ENCODE measurements at places on chromosomes 2 and 18.

- DNase-seq = no peak
- H3K36me3 ChIP-seq = no peaks in the 10 kb centered on the region
- peak overlapping the region; percentile 16 for H3K27ac ChIP-seq
- peaks cover 42% of the 10 kb centered on the region for H3K4me1 ChIP-seq
- no peaks in the 10 kb centered on the region for H3K27me3 ChIP-seq
- H3K4me3 ChIP-seq = peak overlapping the region; percentile 13
Measured at GRCh38 chr2:215831296-215831913, 181.9 kb downstream of the MREG start.

DNA sequence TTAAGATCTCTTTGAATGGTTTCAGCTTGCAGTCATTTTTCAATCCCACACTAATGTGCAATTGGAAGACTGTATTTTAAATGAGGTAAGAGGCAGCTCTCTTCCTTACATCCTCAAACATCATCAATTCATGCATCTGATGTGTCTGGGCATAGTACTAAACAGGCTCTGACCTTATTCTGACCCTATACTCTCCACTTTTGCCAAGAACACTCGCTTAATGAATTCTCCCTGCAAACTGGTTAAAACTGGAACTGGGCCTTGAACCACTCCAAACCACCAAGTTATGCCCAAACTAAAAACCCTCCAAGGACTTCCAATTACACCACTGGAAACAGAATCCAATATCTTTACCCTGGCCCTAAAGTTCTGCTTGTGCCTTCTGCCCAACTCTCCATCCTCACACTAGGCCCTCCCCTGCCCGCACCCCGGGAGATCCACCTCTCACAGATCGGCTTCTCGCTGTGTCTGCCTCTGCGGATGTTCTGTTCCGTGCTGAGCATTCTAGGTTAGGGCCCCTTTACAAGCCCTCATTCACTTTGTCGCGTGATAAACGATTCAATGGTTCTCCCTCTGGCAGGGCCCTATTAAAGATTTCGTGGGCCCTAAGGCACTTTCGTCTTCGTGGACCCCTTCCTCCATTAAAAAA, 1.2 kb downstream of the M1AP start:
- no peak overlapping the region for H3K27ac ChIP-seq
- H3K4me1 ChIP-seq = no peaks in the 10 kb centered on the region
- no peaks in the 10 kb centered on the region for H3K36me3 ChIP-seq
- no peak overlapping the region for H3K4me3 ChIP-seq
- peaks cover 11% of the 10 kb centered on the region for H3K27me3 ChIP-seq
- no peak for DNase-seq

- DNase-seq = no peak
- H3K4me1 ChIP-seq = no peaks in the 10 kb centered on the region
Measured at GRCh38 chr18:65768120-65768778, 17.4 kb downstream of the CDH7 start.

DNA sequence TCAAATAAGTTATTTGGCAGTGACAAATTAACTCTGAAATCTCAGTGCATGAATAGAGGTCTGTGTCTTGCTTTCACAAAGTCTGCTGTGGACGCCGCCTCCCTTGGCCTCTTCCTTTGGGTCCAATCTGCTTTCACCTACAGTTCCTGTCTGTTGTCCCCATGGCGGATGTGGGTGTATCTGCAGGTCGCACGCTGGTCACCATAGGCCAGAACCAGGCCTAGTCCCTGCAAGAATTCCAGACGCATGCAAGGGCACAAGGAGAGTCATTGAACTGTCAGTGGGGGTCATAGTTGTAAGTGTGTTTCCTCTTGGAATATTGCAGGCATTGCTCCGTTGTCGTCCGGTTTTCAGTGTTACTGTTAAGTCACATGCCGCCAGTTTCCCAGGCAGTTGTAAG, 7.4 kb downstream of the SOCS6 start:
- H3K4me3 ChIP-seq = no peak overlapping the region
- H3K27me3 ChIP-seq = no peaks in the 10 kb centered on the region
- no peaks in the 10 kb centered on the region for H3K36me3 ChIP-seq
- H3K4me1 ChIP-seq = peaks cover 56% of the 10 kb centered on the region
- peak overlapping the region; percentile 38 for H3K27ac ChIP-seq
- peak; percentile 42 for DNase-seq

GRCh38 chr18:22408059-22408458, 9.7 kb downstream of the CTAGE1 start:
- no peak for DNase-seq
- no peaks in the 10 kb centered on the region for H3K27me3 ChIP-seq
- no peak overlapping the region for H3K27ac ChIP-seq

GRCh38 chr2:217185265-217185995, 325.6 kb upstream of the TNP1 start:
- no peaks in the 10 kb centered on the region for H3K27me3 ChIP-seq
- H3K4me1 ChIP-seq = peaks cover 21% of the 10 kb centered on the region
- no peak for DNase-seq
- H3K4me3 ChIP-seq = no peak overlapping the region
- H3K36me3 ChIP-seq = no peaks in the 10 kb centered on the region

DNA sequence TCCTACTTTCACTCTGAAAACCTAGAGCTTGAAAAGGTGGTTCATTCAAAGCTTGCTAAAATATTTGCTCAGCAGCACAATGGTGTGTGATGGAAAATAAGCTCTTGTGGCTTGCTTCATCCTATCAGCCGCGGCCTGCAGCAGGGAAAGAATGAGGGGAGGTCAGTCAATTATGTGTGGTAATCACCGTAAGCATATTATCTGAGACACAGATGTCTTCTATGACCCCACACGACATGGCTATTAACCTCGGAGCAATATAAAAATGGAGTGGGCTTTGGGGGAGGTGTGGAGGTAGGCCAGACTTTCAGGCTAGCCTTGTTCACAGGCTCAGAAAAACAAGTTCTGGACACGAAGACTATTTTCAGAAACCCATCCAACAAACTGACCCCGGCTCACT, 98.4 kb upstream of the SIX3 start:
- no peaks in the 10 kb centered on the region for H3K4me1 ChIP-seq
- H3K27me3 ChIP-seq = no peaks in the 10 kb centered on the region
- no peak overlapping the region for H3K27ac ChIP-seq
- no peaks in the 10 kb centered on the region for H3K36me3 ChIP-seq
- H3K4me3 ChIP-seq = no peak overlapping the region
- DNase-seq = no peak

GRCh38 chr2:2022941-2023586, 278.7 kb upstream of the PXDN start:
- no peak overlapping the region for H3K4me3 ChIP-seq
- H3K36me3 ChIP-seq = no peaks in the 10 kb centered on the region
- H3K27me3 ChIP-seq = no peaks in the 10 kb centered on the region
- no peak for DNase-seq
- H3K4me1 ChIP-seq = no peaks in the 10 kb centered on the region

GRCh38 chr18:38494065-38494464, 928.5 kb upstream of the CELF4 start:
- H3K4me3 ChIP-seq = no peak overlapping the region
- no peaks in the 10 kb centered on the region for H3K27me3 ChIP-seq
- no peaks in the 10 kb centered on the region for H3K36me3 ChIP-seq
- H3K4me1 ChIP-seq = no peaks in the 10 kb centered on the region
- no peak for DNase-seq

DNA sequence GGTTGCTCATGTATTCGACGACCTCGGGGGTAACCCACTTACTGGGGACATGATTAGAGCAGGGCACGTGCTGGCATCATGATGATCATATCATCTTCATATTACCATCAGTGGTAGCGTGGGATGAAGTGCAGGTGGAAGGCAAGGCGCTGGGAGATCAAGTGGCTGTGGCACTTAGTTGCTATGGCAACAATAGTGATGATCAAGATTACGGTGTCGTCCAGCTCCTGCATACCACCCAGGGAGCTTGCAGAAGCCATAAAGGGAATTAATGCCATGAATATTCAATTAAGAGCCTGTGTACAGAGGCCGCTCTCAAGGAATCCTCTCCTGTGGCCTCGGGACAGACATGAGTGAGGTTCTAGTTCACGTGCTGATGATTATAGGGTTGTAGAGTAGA, 237.2 kb upstream of the COPS8 start:
- no peak for DNase-seq
- no peaks in the 10 kb centered on the region for H3K4me1 ChIP-seq
- H3K4me3 ChIP-seq = no peak overlapping the region
- no peaks in the 10 kb centered on the region for H3K27me3 ChIP-seq

- peak overlapping the region; percentile 98 for H3K4me3 ChIP-seq
- no peaks in the 10 kb centered on the region for H3K27me3 ChIP-seq
- no peak for DNase-seq
- peak overlapping the region; percentile 94 for H3K27ac ChIP-seq
- no peaks in the 10 kb centered on the region for H3K36me3 ChIP-seq
- peaks cover 19% of the 10 kb centered on the region for H3K4me1 ChIP-seq
Measured at GRCh38 chr2:20650393-20650876, 463 bp downstream of the HS1BP3 start.

DNA sequence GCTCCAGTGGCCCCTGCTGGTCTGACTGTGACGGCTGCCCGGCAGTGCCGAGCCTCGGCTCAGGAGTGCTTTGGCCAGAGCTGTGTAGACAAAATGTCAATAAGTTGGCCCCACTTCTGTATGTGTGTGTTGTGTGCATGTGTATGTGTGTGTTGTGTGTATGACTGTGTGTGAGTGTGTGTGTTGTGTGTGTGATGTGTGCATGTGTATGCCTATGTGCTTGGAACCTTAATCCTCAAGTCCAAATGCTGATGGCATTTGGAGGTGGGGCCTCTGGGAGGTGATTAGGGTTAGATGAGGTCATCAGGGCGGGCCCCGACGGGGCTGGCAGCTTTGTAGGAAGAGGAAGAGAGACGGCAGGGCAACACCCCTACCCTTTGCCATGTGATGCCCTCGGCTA, 269.0 kb downstream of the DCDC2C start:
- peaks cover 20% of the 10 kb centered on the region for H3K27me3 ChIP-seq
- DNase-seq = no peak
- H3K4me1 ChIP-seq = no peaks in the 10 kb centered on the region
- no peak overlapping the region for H3K27ac ChIP-seq
- no peaks in the 10 kb centered on the region for H3K36me3 ChIP-seq

DNA sequence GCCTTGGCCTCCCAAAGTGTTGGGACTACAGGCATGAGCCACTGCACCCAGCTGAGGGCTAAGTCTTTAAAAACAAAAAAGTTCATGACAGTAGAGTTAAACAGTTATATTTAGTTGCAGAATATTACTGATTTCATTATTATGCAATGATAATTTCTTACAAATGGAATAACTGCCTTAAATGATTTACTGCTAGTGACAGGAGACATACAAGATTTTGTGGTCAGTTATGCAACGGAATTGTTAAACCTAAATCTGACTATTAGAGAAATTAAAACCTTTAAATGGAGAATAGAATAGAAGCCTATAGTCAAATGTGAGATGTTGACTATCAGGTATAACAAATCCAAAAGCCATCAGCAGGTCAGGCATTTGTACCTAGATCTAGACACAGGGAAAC, 10.3 kb upstream of the DNAJC10 start:
- no peak overlapping the region for H3K4me3 ChIP-seq
- no peaks in the 10 kb centered on the region for H3K4me1 ChIP-seq
- H3K36me3 ChIP-seq = no peaks in the 10 kb centered on the region

DNA sequence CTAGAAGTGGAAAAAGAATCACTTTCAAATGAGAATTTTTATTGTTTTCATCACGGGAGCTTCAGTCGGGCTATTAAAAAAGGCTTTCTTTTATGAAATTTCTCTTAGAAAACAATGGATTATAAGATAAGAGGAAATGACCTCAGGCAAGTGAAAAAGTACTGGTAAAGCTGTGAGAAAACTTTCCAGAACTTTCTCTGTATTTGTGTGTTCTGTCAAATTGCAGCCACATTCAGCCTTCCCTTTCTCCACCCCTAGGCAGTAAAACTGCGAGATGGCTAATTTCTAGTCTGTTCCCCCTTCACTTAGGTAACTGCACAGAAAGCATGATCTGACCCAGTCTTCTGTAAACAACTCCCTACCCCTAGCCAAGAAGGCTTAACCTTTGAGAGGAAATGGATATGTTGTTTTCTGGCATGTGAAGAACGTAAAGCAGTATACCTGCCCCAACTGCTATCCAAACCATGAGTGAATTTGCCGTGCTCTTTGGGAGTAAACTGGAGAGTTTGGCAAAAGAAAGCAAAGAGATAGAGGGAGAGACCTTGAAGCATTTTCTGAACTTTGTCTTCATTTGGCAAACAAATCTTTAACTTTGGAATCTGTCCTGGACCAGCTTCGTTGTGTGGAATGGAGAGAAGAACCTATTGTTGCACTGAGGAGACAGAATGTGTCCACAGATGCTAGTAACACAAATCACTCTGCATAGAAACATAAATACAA, 105.4 kb downstream of the ETAA1 start:
- no peaks in the 10 kb centered on the region for H3K36me3 ChIP-seq
- H3K27me3 ChIP-seq = no peaks in the 10 kb centered on the region
- DNase-seq = no peak
- H3K4me3 ChIP-seq = no peak overlapping the region
- no peaks in the 10 kb centered on the region for H3K4me1 ChIP-seq

GRCh38 chr2:217079165-217079564, 219.3 kb upstream of the TNP1 start:
- H3K4me1 ChIP-seq = peaks cover 28% of the 10 kb centered on the region
- H3K27me3 ChIP-seq = no peaks in the 10 kb centered on the region
- no peak for DNase-seq
- H3K4me3 ChIP-seq = no peak overlapping the region

- H3K4me1 ChIP-seq = no peaks in the 10 kb centered on the region
- H3K4me3 ChIP-seq = no peak overlapping the region
- H3K27me3 ChIP-seq = peaks cover 8% of the 10 kb centered on the region
- DNase-seq = no peak
- no peak overlapping the region for H3K27ac ChIP-seq
- H3K36me3 ChIP-seq = no peaks in the 10 kb centered on the region
Measured at GRCh38 chr2:132645722-132646539, 24.1 kb downstream of the LYPD1 start.

GRCh38 chr18:50796495-50796894, 23.3 kb downstream of the MRO start:
- no peak overlapping the region for H3K27ac ChIP-seq
- DNase-seq = no peak
- no peaks in the 10 kb centered on the region for H3K27me3 ChIP-seq

DNA sequence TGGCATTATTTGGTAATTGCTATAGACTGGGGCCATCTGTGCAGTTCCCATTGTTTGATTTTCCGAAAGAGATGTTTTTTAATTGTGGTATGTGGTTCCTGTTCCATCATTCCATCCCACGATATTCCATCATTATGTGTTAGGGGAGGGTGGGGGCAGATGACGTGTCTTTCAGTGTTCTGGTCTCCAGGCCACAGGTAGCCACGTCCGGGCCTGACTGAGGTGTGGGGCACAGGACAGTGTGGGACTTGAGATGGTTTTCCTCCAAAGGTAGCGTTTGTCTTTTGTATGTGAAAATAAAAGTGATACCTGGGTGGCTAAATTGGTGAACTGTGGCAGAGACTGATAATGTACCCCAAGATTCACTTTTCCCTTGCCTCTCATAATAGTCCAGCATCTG, 192.2 kb upstream of the HAAO start:
- no peak overlapping the region for H3K27ac ChIP-seq
- H3K4me1 ChIP-seq = no peaks in the 10 kb centered on the region
- no peaks in the 10 kb centered on the region for H3K36me3 ChIP-seq
- H3K4me3 ChIP-seq = no peak overlapping the region
- DNase-seq = no peak
